ENCODE measurements at places on chromosomes 2 and 18. TPM values are rescaled to one million over a fixed set of nuclear protein-coding genes. Genes with fewer than 3 reads are reported as not detected.
A peak's percentile ranks its signal among the peaks of the same experiment; 100 is the strongest.

The TMEM37 gene
- polyA plus RNA-seq = 3.3 TPM

DNA sequence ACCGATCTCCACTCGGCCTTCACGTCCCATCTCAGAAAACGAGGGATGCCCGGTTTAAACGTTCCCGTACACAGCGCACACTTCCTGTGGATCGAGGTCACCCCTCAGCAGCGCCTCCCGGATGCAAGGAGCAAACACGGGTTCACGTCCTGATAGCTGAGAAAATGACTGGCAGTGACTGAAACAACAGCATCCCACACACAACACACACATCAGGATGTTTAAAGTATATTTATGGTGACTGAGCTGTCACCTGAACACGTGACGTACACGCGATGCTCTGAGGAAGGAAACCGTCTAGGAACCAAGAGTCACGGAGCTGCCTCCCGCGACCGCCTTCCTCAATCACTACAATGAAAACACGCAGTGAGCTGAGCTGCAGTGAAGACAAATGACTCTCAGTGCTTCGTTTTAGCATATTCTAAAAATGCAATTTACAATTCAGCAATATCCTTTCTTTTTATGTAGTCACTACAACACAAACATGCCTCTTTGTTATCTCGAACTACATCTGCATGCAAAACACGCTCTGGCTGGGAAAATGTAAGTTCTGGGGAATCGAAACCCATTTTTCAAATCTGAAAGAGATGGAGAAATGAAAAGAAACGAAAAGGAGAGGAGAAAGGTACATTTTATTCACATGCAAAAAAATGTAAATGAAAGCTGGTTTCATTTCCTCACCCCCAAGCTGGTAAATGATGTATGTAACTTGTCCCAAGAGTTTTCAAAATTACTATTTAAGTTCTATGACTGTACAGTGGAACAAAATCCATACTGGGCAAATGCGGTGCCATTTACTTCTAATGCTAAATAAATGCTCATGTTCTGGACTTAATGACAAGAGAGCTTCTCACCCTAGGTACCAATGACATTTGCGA lies 19.8 kb downstream of the HDAC4 start:
- no peak for DNase-seq

DNA sequence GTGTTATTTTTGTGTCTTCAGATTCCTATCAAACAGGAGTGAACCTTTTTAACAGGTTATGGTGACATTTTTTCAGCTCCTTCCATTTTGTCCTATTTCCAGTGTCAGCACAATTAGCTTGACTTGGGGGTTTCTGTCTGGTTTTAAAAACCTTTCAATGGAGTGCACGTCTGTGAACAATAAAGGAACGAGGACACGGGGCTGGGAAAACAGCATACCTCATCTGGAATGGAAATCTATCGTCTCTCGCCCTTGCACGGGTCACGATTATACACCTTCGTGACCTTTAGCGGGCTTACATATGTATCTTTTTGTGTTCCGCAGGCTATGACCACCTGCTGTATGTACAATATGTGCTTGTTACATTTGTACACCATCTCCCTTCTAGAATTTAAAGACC lies 2.3 kb upstream of the ZNF532 start:
- no peak for DNase-seq

The GREB1L gene
- polyA plus RNA-seq = 1.1 TPM

- DNase-seq = no peak
Measured at GRCh38 chr18:79068341-79068936, 755 bp upstream of the ATP9B start.

- DNase-seq = no peak
Measured at GRCh38 chr18:63262369-63263335, 56.9 kb downstream of the BCL2 start.

GRCh38 chr2:42372474-42373200 lies 11.6 kb upstream of the COX7A2L start:
- DNase-seq = no peak

- no peak for DNase-seq
Measured at GRCh38 chr2:167489325-167489724, 601.0 kb downstream of the XIRP2 start.

GRCh38 chr2:48205137-48205798 lies 299.0 kb upstream of the FBXO11 start:
- DNase-seq = peak; percentile 8

The ARHGAP15 gene
- polyA plus RNA-seq = not detected

The EML6 gene
- polyA plus RNA-seq = 1.8 TPM

DNA sequence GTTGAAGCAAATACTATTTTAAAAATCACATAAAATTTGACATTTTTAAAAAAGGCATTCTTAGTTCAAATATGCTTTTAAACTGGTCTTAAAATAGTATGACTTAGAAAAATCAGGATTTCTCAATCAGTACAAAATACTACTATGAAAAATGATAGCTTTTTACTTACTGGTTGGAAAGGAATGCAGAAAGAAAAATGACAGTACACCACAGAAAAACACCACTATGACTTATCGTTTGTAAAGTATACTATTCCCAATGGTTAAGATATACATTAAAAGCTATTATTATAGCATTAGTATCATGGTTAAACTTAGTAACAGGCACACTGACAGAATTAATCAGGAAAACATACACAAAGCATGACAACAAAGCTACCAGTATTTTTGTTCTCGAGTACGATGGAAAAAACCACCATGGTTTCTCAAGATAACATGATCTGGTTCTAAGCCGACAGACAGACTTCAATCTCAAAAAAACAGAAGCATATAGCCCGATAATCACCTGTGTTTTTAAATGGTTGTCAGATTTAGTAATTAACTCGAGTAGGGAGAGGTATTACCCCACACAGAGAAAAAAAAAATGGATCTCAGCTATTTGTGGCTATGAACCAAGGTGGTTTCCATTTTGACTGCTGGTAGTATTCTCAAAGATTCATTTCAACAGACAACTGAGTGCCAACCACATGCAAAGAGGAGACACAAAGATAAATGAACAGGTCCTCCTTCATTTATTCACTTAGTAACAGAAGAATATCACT lies 39.1 kb downstream of the CUL3 start:
- DNase-seq = no peak

The ZCCHC2 gene
- polyA plus RNA-seq = 7.6 TPM

DNA sequence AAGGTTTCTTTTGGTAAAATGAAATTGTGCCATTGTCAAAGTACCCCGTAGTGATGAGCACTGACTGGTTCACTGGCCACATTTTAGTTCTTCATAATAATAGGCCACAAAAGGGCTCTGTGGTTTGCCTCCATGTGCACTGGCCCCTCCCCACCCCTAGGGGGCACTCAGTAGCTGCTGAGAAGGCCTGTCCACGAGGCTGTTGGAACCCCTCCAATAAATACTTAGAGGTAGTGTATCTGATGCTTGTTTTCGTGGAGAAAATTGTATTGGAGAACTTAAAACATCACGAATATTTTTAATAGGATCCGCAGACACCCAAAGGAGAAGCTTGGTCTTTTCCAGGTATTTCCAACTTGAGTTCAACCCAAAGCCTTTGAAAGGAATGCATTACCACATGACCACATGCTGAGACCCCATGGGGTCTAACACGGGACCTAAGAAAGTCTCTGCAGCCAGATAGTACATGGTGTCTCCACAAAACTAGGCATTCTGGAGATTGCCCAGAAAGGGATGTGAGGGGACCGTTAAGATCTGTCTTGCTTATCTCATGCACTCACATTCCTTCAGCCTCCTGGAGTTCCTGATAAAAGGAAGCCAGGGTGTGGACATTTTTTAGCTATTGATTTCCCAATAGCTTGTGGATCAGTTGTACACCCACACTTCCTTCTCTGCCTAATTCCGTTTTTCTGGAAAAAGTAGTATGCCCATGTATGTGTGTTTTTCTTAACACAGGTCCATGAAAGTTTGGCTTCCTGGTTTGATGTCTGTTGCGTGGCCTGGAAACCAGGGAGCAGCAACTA lies 28.5 kb upstream of the NOSTRIN start:
- DNase-seq = peak; percentile 13

GRCh38 chr2:127737892-127738291 lies 36.6 kb downstream of the SFT2D3 start:
- DNase-seq = no peak

- no peak for DNase-seq
Measured at GRCh38 chr18:74289137-74289536, 2.6 kb downstream of the CYB5A start.

DNA sequence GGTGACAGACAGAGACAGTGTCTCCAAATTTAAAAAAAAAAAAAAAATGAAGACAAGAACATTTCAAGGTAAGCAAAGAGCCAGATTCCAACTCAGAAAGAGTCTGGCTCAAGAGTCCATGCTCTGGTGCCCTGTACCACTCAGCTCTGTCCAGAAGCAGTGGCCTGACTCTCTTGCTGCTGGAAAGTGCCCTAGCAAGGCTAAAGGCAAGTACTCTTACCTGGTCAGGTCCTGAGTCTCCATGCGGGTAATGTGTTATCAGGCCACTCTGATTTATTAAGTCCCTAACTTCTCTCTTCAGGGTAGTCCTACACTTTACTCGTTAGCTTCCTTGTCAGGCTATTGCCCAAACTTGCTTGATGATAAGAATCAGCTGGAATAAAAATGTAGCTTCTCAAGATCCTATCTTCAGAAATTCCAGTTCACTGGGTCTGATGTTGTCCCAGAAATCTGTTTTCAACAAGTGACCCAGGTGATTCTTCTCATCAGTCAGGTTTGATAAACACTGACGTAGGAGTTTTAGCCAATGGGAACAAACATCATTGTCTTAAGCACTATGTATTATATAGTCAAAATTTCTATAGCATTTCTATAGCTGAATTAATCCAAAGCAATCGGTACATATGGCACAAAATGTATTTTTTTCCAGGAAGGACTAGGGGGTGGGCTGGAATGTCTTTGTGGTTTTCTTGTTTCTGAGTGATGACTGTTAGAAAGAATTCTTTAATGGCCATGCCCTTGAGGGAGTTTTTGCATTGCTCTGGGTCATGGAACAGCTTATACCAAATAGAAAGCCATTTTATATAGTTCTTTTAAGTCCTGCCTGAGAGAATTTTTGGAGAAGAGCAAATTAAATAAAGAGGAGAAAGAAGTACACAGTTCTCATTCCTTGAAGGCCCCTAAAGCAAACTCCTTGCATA lies 139.9 kb upstream of the DNMT3A start:
- DNase-seq = no peak

The SERPINB10 gene
- not detected for polyA plus RNA-seq

The REG3A gene
- polyA plus RNA-seq = not detected

The MLPH gene
- 218 TPM for polyA plus RNA-seq

The MAL gene
- polyA plus RNA-seq = not detected

DNA sequence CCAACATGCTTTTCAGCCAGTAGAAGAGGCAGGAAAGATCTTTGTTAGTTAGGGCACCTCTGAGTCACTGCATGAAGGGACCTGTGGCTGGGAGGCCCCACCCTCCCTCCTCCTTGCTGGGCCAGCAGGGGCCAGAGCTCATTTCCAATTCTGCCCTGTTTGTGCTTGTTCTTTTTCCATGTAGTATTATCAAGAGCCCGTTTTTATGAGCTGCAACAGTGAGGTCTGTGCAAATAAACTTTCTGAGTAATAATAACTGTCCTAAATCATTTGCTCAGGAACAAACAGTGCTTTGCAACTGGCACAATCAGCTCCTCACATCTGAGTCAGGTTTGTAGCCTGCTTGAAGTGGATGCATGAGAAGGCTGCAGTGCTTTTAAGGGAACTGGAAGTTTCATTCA lies 128.0 kb downstream of the ARL4C start:
- peak; percentile 53 for DNase-seq

The OTOS gene
- not detected for polyA plus RNA-seq

GRCh38 chr2:216385478-216385877 lies 13.2 kb upstream of the MARCHF4 start:
- DNase-seq = no peak

The NEB gene
- 0.31 TPM for polyA plus RNA-seq

- no peak for DNase-seq
Measured at GRCh38 chr18:45580127-45580526, 35.1 kb upstream of the SLC14A2 start.

DNA sequence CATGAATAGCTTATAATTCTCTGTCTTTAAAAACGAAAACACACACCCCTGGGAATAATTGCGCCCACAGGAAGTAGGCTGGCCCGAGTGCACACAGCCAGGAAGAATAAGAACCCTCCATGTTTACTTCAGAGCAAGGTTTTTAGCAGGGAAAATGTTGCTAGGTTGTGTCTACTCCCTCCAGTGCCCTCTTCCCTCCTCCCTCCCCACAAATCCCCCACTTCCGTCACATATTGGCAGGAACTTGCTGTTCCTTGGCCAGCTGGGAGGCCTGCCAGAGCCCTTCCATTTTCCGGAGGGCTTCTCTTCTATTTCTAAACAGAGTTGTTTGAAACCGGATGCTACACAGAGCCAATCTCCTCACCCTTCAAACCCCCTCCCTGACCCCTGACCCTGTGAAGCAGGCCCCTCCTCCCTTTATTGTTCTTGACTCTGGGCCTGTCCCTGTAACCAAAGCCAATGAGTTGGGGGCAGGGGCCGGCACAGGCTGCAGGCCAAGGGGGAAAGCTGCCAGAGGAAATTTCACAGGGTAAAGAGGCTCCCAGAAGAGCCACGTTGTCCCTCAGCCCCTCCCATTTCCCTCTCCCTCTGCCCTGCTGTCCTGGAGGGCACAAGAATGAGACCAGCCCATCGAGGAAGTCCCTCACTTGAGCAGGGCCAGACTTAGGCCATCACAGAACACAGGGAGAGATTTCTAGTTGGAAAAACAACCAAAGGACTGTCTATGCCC lies 49.8 kb upstream of the LGALSL start:
- no peak for DNase-seq

- no peak for DNase-seq
Measured at GRCh38 chr2:70014959-70015358, 53.5 kb upstream of the ASPRV1 start.

The GKN2 gene
- polyA plus RNA-seq = 3.3 TPM

- DNase-seq = no peak
Measured at GRCh38 chr18:48913775-48914174, 37.0 kb downstream of the SMAD7 start.

DNA sequence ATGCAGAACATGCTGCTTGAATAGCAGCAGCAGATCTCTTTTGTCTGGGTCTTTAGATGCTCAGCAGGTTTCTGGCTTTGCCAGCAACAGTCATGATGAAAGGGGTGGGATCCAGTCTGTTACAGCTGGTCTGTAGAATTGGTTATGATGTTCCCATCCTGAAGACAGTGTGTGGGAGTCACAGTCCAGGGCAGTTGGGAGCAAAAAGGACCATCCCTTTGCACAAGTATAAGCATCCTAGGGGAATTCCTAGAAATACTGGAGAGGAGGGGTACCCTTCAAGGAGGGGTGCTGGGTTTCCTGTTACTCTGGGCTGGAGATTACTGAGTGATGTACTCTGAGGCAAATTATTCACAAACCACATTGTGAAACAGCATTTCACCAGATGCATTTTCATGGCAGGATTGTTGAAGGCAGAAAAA lies 119.9 kb upstream of the RND3 start:
- no peak for DNase-seq

- no peak for DNase-seq
Measured at GRCh38 chr2:43100883-43101662, 125.3 kb downstream of the ZFP36L2 start.

The CCNYL1 gene
- 16.9 TPM for polyA plus RNA-seq

The NAT8 gene
- not detected for polyA plus RNA-seq

DNA sequence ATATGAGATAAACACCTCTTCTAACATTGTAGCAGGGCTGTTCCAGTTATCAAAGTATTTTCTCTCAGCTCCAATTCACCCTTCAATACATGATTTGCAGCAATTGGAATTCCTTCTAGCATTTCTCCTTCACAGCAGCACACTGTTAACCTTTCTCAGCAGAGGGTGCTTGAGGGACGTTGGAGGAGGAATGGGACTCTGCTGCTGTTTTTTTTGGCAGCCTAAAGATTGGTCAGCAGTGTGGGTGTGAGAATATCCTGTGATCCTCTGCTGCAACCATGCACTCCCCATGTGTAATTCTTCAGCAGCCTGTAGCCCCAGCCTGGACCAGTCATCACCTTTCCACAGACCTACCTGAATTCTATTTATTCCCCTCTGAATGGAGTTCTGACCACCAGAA lies 1708.9 kb upstream of the CELF4 start:
- DNase-seq = no peak
